Cerebellum (tissue), 4 donors: ENCODE measurements at places on chromosomes 3 and 15.

DNA sequence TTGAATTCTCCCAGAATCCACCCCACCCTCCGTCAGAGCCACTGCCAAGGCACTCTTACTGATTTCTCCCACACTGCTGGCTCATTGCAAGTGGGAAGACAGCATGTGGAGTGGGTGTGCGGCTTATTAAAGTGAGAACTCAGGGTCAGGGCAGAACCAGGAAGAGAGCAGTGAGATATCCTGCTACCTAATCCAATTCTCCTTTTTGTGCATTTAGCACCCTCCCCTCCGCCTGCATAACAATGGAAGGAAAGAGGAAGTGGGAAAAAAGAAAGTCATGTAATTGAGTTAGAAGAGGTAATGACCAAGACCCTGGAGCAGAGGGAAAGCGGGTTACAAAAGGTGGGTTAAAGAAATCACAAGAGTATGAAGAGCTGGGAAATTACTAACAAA lies 27.8 kb upstream of the PIK3CB start:
- DNase-seq = no peak

GRCh38 chr3:151795276-151795675 lies 18.6 kb upstream of the AADAC start:
- no peak for DNase-seq

GRCh38 chr3:190807719-190808375 lies 54.6 kb downstream of the GMNC start:
- DNase-seq = no peak

DNA sequence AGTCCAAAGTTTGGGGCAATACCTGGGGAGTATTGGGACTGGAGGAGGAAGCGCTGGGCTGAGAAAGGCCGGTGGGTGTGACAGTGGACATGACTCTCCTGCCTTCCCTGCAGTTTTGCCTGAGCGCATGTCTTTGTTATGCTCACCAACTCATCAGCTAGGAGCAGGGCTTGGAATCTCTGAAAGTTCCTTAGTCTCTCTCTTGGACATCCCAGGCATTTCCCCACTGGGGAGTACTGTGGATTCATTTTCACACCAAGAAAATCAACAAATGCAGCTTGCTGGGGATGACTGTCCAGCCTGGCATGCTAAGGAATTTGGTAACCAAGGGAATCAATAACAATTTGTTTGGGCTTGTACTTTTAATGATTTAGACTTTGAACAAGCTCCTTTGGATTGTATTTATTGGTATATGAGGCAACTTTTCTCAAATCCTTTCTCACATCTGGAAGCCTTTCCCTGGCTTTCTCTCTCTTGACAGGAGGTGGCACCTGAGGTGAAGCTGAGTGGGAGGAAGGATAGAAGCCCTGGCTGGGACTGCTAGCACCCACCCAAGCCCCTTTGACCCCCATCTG lies 48.5 kb upstream of the CHST2 start:
- no peak for DNase-seq

GRCh38 chr3:13655061-13655913 lies 106.4 kb downstream of the FBLN2 start:
- peak; percentile 30 for DNase-seq

DNA sequence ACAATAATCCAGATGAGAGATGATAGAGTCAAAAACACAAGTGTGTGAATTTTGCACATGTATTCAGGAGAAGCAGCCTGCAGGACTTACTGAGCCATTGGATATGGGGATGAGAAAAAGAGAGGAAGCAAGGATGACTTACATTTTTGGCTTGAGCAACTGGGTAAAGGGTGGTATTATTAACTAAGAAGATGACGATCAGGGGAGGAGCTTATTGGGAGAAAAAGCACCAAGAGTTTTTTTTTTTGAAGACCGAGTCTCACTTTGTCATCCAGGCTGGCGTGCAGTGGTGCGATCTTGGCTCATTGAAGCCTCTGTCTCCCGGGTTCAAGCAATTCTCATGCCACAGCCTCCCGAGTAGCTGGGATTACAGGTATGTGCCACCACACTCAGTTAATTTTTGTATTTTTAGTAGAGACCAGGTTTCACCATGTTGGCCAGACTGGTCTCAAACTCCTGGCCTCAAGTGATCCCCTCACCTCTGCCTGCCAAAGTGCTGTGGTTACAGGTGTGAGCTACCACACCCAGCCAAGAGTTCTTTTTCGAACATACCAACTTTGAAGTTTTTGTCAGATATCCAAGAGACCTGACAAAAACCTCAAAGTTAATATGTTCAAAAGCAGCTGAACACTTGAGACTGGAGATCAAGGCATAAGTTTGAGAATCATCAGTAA lies 14.8 kb upstream of the SH3BP5 start:
- DNase-seq = no peak

- no peak for DNase-seq
Observed at GRCh38 chr3:195249858-195250464, 21.0 kb downstream of the XXYLT1 start.

- DNase-seq = peak; percentile 86
Observed at GRCh38 chr15:45184562-45185041, 3.2 kb downstream of the SHF start.

GRCh38 chr15:81014446-81015093 lies 13.8 kb downstream of the TLNRD1 start:
- peak; percentile 47 for DNase-seq

DNA sequence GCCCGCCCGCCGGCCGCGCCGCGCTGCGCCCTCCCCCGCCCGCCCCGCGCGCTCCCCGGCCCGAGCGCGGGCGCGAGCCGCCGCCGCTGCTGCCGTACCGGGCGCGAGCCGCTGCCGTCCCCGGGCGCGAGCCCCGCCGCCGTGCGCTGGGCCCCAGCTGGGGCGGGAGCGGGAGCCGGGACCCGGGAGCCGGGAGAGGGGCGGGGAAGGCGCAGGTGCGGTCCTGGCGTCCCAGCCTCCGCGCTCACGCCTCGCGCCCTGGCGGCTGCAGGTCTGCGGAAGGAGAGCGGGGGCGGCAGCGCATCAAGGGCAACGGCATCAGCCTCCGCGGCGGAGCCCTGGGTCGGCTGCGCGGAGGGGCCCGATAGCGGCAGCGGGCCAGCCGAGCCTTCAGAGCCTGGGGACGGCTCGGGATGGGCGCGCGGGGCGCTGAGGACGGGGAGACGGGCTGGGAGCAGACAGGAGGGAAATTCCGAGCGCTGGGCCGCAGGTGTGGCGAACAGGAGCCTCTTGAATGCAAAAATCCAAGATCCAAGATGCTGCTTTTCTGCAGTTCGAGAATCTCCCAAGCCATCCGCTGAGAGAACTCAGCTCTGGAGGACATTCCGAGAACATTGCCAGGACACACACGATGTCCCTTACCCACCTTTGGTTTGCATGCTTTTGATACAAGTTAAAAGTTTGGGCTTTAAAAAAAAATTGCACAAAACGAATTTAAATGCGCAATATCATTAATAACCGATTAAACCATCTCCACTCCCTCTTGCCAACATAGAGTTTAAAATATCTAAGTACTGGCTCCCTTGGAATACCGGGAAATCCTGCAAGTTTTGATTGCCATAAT lies 251.1 kb downstream of the TJP1 start:
- DNase-seq = peak; percentile 79

DNA sequence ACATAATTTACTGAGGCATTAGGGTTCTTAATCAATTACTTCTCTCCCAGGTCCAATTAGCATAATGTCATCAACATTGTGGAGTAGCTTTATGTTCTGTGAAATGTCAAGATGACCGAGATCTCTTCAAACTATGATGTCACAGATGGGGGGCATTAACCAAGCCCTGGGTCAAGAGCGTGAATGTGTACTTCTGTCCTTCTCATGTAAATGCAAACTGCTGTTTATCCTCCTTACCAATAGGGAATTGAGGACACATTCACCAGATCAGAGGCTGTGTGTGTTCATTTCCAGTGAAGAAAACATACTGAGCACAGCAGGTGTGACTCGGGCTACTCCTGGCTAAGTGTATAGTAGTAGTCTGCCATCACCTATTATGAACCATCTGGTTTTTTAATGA lies 177.9 kb downstream of the MINAR1 start:
- no peak for DNase-seq

- DNase-seq = no peak
Observed at GRCh38 chr3:73419942-73420341, 204.8 kb downstream of the PDZRN3 start.

DNA sequence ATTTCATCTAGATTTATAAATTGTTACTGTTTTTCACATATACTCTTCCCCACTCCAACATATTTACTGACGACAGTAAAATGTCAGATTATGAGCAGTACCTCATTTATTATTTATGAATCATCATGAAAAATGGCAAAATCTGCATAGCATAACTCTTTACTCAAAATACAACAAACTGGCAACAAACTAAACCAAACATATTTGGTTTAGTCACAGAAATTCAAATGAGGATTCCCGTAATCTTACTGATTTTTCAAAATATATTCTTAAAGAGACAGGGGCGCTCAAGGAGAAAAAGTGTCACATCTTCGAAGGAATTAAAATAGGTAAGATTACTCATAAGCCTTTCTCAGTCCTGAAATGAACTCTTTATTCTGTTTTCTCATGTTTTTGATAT lies 3.0 kb upstream of the GPR87 start:
- no peak for DNase-seq

DNA sequence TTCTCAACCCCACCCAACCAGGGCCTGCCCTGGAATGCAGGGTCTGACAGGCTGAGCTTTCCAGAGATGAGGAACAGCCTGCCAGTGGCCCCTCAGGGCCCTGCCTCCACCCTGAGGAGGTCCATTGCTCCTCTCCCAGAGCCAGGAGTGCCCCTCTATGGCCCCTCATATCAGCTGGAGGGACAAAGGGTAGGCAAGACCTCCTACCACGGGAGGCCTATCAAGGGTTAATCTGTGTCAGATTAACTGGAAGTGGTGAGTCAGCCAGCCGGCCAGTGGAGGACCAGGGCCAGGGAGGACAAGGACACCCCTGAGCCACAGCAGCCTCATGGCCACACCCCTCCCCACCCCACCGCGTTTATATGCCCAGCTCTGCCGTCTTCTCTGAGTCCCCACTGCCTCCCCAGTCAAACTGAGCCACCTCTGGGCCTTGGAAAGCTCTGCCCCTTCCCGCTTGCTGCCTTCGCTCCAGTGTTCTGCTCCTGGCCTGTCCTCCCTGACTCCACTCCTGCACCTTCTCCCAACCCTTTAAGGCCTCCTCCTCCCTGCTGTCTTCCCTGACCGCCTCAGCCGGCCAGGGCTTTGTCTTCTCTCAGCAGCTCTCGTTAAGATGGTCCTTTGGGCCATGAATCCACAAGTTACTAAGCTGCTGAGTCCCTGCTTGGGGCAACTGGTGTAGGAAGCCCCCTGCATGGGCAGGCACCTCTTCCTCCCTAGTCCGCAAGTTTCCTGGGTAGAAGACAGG lies 6.5 kb downstream of the CCDC33 start:
- DNase-seq = no peak

GRCh38 chr3:4245671-4246070 lies 57.5 kb upstream of the SETMAR start:
- DNase-seq = no peak

GRCh38 chr15:73748730-73749129 lies 4.4 kb downstream of the INSYN1 start:
- DNase-seq = peak; percentile 19

DNA sequence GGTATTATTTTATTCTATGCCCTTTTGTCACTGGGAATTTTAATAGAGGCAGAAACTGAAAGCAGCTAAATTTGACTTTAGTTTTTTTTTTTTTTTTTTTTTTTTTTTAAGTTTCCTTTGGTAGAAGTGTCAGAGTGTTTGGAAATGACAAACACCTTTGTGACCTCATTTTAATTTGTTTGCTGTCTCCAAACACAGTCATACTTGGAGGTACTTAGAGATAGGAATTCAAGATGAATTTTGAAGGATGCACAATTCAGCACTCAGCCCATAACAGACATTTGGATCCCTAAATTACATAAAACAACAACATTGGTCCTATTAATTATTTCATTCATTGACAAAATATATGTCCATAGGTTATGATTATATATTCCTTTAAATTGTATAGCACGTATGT lies 43.4 kb upstream of the NAALADL2 start:
- no peak for DNase-seq

- no peak for DNase-seq
Observed at GRCh38 chr15:46879032-46879770, 838.1 kb upstream of the SEMA6D start.

DNA sequence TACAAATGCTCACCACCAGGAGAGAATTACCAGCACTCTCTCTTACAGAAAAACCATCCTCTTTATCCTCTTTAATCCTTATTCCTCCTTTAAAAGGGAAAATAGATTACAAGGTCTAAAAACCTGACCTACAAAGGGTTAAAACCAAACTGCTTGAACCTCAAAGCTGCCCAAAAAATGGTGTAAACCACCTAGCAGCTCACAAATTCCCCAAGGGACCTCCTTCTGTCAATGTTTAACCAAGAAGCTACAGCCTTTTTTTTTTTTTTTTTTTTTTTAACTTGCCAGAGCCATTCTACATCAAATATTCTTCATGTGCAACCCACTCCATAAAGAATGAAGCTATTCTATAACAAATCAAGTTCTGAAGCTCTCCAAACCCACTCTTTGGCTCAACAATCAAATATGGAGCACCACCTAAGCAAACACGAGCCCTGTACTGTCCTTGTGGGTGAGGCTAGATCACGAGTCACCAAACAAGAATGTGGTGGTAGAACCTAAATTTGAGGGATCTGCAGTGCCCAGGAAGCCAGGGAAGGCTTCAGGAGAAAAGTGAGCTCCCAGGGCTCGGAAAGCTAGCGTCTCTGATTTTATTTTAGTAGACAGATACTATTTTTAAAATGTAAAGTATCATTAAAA lies 20.1 kb downstream of the OSBPL10 start:
- no peak for DNase-seq

DNA sequence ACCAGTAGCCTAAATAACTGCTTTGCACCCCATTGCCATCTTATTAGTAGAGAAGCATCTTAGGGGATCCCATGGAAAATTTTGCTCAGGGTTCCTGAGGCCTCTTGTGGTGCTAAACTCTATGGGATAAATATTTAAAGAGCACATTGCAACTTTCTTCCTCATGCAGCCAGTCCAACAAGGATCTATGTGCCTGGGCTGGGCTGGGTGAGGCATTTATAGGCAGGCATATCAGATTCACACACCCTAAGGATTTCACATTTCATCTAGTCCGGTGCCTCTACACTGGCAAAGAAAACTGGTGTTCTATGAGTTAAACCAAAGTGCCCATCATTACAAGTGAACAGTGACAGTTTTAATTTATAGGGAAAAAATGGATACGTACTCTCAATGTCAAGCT lies 512.3 kb downstream of the EDEM1 start:
- no peak for DNase-seq

DNA sequence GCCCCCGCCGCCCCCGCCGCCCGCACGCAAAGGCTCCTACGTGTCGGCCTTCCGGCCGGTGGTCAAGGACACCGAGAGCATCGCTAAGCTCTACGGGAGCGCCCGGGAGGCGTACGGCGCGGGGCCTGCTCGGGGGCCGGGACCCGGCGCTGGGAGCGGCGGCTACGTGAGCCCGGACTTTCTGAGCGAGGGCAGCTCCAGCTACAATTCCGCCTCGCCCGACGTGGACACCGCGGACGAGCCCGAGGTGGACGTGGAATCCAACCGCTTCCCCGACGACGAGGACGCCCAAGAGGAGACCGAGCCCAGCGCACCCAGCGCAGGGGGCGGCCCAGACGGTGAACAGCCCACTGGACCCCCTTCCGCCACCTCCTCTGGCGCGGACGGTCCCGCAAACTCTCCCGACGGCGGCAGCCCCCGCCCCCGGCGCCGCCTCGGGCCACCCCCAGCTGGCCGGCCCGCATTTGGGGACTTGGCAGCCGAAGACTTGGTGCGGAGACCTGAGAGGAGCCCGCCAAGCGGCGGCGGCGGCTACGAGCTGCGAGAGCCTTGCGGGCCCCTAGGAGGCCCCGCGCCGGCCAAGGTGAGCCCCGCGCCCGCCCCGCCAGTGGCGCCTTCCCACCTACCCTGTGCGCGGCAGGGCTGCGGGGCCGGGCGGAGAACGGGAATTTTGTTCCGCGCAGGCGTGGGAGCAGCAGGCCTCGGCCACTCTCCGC lies 2.4 kb downstream of the SKOR1 start:
- DNase-seq = no peak
